ENCODE measurements at places on chromosomes 11 and 22. TPM values are rescaled to one million over a fixed set of nuclear protein-coding genes. Genes with fewer than 3 reads are reported as not detected.

DNA sequence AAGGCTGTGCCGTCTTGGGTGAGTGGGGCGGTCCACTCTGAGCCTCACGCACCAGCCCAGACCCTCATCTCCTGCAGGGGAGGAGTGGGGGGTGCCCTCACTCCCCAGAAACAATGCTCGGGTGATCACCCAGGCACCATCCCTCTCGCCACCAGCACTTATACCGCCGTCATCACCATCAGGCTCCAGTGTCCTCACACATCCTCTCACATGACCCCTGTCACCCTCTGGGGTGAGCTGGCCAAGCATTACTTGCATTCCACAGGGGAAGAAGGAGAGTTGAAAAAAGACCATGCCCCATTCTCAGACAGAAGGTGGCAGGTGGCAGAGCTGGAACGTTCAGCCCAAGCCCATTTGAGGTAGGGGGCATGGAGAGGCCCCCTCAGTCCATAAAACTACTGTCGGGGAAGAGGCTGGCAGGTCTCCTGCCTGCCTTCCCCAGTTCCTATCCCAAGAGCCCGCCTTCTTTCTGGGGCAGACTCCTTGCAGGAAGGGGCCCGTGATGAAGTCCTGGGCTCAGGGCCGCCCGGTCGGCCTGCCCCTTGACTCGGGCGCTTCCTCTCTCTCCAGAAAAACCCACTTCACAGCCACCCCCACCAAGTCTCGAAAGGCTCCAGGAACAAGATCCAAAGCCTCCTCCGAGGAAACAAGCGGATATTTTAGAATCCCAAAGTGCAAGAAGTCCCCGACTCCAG, 153.3 kb downstream of the DSCAML1 start:
- DNase-seq, result no peak

GRCh38 chr11:67545280-67545679, 22.0 kb upstream of the CABP2 start:
- no peak for DNase-seq

- no peak for DNase-seq
Observed at GRCh38 chr11:56716379-56716854, 17.5 kb downstream of the OR9G1 start.

- DNase-seq, result peak; percentile 23
Observed at GRCh38 chr22:36940676-36941075, 27.2 kb downstream of the CSF2RB start.

GRCh38 chr11:85602526-85603213, 24.5 kb downstream of the DLG2 start:
- DNase-seq, result no peak

- DNase-seq, result peak; percentile 10
Observed at GRCh38 chr22:39351689-39352214, 2.0 kb downstream of the SYNGR1 start.

The C22orf31 gene
- total RNA-seq, result not detected

The TRPM5 gene
- not detected for total RNA-seq
